ENCODE measurements at places on chromosomes 7 and 10.

- DNase-seq, result no peak
Measured at GRCh38 chr7:50418526-50419290, 31.4 kb downstream of the FIGNL1 start.

- no peak for DNase-seq
Measured at GRCh38 chr7:108329514-108329913, 126.7 kb downstream of the NRCAM start.

DNA sequence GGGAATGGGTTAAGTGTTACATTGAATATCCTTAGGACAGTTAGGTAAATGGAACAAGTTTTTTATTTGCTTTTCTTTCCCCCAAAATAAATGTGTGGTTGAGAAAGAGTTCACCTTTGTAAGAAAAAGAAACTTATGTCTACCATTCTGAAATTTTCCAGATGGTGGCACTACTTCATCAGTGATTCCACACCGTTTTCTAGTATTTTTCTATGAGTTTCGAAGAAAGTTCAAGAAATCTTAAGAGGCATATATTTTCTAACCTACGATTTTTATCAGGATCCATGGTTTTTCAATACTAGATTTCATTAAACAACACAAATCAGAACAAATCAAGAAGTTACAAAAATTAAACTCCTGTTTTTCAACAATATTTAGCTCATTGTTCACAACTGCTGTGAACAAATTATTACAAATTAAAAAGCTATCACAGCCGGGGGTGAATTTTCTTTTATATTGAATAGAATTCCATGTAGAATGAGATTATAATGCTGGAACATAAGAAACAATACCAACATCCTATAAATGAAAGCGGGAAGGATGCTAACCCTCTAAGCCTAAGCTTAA is 163.1 kb upstream of the NPVF start:
- no peak for DNase-seq

GRCh38 chr10:14772399-14772798 is 2.3 kb downstream of the FAM107B start:
- DNase-seq, result no peak

DNA sequence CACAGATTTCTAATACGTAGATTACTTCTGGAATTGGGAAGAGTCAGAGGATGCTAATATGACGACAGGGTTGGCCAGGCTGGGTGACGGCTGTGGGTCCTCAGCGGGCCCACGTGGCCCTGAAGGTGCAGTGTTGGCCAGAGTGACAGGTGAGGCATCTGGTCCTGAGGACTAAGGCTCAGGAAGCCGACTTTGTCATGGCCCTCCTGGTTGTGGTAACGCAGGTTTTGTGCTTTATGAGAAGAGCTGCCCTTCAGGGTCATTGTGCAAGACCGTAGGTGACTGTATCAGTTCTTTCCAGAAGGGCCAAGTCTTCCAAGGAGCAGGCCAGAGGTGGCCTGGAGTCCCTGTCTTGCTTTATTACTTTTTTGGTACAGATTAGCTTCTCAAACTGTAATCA is 2.5 kb downstream of the EIF3B start:
- no peak for DNase-seq

DNA sequence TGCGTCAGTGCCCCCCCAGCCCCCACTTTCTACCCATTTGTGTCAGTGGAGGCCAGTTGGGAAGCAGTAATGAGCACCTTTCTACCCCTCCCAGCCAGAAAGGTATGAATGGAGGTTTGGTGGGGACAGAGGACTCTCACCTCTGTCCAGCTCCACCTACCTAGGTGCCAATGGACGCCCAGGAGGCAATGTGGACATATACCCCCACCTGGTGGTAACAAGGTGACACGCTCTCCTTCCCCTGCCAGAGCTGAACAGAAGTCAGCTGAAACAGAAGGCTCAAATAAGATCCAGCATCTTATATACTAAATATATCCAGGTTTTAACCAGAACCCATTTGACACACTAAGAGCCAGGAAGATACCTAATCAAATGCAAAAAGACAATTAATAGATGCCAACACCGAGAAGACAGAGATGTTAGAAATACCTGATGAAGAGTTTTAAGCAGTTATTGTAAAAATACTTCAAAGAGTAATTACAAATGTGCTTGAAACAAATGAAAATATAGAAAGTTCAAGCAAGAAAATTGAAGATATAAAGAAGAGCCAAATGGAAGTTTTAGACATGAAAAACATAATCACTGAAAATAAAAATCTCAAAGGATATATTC is 18.4 kb upstream of the SORCS3 start:
- DNase-seq, result no peak

DNA sequence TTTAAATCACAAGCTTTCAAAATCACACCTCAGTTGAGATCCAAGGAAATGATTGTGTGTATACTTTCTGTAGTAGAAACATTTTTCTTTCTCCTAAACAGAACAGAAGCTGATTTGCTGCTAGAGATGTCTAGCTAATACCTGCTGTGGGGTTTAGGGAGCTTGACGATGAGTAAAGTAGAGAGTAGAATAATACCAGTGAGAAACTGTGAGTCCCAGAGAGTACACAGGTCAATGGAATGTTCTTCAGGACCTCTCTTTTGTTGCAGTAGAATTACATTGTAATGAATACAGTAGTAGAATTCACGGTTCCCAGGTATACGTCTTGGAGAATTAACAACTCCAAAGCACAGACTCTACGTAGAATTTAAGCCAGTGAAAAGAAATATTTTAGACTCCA is 18.0 kb downstream of the TRUB1 start:
- no peak for DNase-seq

GRCh38 chr10:86300399-86300925 is 66.1 kb downstream of the GRID1 start:
- DNase-seq, result no peak

DNA sequence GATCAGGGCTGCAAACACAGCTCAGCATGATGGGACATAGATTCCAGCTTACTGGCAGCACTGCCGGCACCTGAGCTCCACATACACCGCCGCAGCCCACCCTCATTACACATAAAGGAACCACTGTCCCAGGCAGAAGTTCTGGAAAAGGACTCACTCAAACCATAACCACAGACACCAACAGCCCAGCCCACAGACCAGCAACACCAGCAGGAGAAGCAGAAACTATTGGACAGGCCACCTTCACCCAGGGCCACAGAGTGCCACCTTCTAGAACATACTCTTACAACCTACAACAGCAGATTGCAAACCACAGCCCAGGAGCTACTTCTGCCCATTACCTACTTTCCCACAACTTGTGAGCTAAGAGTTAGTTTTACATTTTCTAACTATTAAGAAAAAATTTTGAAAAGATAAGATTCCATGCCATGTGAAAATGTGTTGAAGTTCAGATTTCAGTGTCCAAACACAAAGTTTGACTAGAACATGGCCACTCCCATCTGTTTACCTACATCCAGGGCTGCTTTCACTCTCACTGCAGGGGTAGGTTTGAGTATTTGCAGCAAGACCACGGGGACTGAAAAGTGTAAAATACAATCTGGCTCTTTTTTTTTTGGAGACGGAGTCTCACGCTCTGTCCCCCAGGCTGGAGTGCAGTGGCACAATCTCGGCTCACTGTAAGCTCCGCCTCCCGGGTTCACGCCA is 153.0 kb downstream of the TNS3 start:
- no peak for DNase-seq

- no peak for DNase-seq
Measured at GRCh38 chr7:127252778-127253280, at the start of gene GRM8. GRM8 (minus strand) TSS chr7:127252941.

GRCh38 chr10:30430544-30431298 is 3.3 kb upstream of the MAP3K8 start:
- no peak for DNase-seq

DNA sequence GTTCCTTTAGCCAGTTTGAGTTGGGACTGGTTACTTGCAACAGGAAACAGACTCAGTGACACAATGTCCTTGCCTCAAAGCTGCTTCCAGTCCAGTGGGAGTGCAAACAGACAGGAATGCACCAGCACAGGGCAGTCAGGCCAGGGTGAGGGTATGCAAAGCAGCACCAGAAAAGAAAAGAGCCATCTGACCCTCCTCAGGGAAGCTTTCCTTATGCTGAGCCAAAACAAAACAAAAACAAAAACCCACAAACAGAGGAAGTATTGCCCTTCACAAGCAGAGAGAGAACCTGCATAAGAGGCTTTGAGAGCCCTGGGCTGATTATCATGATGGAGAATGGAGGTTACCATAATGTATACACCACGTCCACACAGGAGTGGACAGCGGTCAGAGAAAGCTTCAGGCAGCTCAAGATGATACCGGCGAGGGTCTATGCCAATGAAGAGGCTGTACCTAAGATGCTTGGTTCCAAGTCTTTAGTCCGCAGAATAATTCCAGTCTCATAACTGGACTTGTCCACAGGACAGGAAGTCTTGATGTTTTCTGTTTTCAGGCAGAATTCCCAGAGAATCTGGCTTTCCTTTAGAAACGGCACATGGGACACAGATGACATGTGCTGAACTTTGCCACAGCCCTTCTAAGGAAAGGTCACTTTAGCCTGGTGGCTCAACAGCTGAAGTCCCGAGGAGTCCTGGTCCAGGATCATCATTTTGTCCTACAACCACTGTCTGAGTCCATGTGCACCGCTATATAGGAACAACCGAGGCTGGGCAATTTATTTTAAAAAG is 263.3 kb downstream of the TNS3 start:
- no peak for DNase-seq

- no peak for DNase-seq
Measured at GRCh38 chr7:22487978-22488642, 11.9 kb downstream of the STEAP1B start.

DNA sequence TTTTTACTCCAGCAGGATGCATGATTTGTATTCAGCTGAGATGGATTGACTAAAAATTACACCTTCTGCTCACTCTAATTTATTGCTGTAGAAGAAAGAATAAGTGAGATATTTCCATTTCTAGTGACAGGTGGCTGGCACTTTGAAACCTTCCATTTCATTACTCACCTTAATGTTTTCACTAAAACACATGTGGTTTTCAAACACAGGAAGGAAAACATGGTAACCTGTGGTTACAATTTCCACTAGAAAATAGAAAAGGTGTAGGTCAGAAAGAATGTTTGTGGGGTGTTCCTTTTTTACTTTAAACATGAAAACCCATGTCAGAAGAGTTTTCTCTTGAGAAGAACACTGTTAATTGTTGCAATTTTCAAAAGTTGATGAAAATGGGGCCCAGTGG is 12.0 kb upstream of the PRKCQ start:
- DNase-seq, result no peak

GRCh38 chr7:99170065-99170729 is 26.3 kb upstream of the SMURF1 start:
- no peak for DNase-seq

DNA sequence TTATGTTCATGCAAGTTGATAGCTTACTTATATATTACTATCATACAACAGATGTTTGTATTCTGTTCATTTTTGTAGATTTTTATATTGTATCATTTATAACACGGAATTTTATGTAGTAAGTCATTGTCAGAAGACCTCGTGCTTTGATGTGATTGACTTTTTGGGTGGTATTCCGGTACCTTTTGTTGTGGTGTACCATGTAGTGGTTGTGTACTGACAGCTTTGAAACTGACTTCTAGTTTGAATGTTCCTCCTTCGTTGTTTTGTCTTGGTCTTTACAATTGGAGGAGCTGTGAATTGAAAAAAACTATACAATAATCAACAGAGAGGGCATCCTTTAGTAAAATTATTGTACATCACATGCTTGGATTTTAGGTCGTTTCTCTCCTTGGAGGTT is 61.5 kb downstream of the WAC start:
- no peak for DNase-seq

- no peak for DNase-seq
Measured at GRCh38 chr7:130070861-130071622, 708 bp downstream of the KLHDC10 start.

DNA sequence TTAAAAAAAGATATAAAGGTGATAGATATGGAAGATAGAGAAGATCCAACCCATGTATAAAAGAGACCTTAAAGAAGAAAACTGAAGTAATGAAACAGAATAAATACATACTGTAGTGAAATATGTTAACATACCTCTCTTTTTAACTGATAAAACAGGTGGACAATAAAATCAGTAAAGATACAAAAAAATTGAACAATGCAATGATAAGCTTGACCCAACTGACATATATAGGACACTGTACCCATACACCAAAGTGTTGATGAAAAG is 17.4 kb upstream of the PRF1 start:
- DNase-seq, result no peak

GRCh38 chr7:30736291-30736690 is 15.6 kb upstream of the INMT start:
- DNase-seq, result no peak

GRCh38 chr10:29522061-29522855 is 112.5 kb downstream of the SVIL start:
- DNase-seq, result no peak

DNA sequence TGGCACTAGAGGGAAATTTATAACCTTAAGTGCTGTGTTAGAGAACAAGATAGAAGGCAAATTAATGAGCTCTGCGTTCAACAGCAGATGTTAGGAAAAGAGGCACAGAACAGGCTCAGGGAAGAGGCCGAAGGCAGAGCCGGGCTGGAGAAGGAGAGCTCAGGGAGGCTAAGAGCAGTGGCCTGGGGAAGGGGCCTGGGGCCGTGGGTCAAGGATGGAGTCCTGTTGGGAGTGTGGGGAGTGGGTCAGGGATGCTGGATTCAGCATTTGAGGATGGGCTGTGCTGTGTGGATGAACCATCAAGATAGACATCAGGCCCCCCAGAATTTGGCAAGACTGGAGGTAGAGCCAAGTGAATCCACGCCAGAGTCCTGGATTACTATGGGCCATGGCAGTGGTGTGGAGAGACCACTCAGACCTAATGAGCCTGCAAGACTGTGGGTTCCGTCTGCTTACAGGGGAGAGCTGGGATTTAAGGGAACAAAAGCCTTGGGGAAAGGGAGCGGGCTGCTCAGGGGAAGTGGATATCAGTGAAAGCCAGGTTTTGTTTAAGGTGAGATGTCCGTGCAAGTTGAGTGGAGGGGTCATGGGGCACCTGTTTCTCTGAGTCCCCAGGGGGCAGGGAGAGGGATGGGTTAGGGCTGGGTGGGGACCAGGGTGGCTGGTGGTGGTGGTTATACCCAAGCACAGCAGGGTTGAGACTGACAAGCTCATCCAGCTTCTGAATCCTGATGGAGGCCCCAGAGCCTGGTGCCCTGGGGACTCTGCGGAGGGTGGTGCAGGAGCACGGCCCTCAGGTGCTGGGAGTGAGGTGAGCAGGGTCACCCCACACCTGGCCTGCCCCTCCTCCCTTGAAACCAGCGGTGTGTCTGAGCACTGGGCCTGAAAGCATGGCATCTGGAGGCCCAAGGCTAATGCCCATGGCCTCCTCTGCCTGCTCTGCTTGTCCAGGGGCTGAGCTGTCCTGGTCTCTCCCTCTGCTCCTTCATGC is 101.7 kb downstream of the BMS1 start:
- DNase-seq, result no peak

- DNase-seq, result no peak
Measured at GRCh38 chr10:78566284-78567111, 502.3 kb upstream of the ZMIZ1 start.

DNA sequence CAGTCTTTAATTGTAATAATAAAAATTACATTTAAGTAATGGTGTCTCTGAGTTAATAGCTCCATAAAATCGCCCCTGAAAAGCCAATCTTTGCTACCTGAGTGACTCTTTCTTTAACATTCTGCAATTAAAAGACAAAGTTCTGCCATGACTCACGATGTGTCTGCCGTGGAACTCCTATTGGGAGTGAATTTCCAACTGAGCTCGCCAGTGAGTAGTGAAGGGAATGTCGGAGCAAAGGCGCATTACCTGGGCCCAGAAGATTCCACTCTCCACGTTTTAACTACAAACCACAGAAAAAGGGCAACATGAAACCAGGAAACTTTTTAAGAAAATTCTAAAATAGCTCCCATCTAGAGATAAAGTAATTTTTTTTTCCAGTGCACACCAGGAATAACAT is 36.9 kb upstream of the RNF32 start:
- DNase-seq, result no peak

Data from HS-27A (cell line).